ENCODE measurements at places on chromosomes 3 and 15.

DNA sequence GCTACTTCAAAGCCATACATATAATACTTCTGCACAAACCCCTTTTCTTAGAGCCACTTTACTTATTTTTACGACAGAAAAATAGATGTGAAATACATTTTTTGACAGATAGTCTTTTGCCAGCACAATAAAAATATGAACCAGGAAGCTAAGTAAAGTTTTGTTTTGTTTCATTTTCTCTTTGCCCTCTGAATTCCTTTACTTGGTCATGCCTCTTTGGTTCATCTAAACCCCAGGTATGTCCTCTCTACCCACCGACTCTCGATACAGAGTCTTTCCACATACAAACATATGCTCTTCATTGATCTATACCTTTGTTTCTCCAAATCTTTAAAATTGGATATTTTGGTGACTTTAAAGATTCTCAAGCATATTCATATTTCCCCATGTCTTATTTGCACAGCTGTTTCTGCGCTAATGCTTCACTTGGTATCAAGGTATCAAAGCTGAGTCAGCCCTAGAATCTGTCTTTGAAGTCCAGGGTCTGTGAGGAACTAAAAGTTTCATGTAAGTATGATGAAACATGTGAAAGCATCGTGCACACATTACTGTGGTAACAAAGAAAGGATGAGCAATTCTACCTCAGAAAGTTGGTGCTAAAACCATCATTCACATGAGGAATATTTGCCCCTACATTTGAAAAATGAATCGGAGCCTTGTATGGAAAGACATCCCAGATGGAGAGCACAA is 845.4 kb downstream of the NAALADL2 start:
- DNase-seq = no peak

- DNase-seq = no peak
These were observed 486 bp downstream of the CDIN1 start for GRCh38 chr15:36579792-36580431.

DNA sequence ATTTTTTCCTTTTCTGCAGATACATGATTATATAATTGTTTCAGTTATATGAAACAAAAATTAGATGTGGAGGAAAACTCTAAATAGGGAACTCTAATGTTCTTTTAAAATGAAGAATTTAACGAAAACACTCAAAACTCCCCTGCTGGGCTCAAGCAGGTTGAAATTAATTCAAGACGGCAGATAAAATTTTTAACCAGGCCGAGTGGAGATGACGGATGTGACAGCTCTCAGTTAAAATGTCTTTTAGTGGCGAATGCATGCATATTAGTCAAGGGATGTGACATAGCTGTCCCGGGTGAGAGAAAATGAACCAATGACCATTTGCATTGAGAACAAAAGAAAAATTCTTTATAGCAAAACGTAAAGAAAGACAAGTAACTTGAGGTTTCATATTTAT is 110.1 kb downstream of the ROBO2 start:
- DNase-seq = no peak

GRCh38 chr3:156120528-156121251 is at the start of gene KCNAB1:
Gene KCNAB1, plus strand, starts transcription at chr3:156120578.
- DNase-seq = no peak

DNA sequence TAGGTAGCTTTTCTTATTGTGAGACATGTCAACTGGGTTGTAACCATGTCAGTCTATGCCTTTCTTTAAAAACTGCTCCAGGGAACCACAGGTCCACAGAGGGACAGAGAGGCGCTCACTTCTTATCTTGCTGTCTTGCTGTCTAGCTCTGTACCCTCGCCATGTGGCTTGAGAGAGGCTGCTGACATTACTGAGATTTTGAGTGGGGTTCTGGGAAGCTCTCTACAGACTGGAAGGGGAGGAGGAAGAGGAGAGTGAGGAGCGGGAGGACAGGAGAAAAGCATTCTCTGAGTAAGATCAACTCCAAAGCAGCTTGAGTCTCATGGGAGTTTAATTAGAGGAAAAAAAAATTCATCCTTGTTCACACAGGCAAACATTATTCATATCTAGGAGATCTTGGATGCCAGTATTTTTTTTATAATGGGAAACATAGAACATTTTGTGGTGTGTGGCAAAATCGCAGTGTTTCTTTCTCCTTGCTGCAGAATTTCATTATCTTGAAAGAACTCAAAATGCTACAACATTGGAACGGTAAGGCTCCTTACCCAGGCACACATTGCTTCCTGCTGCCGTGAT is 1037.0 kb upstream of the NR2F2 start:
- no peak for DNase-seq

GRCh38 chr3:9793161-9793781 is 389 bp downstream of the ARPC4 start:
- no peak for DNase-seq

DNA sequence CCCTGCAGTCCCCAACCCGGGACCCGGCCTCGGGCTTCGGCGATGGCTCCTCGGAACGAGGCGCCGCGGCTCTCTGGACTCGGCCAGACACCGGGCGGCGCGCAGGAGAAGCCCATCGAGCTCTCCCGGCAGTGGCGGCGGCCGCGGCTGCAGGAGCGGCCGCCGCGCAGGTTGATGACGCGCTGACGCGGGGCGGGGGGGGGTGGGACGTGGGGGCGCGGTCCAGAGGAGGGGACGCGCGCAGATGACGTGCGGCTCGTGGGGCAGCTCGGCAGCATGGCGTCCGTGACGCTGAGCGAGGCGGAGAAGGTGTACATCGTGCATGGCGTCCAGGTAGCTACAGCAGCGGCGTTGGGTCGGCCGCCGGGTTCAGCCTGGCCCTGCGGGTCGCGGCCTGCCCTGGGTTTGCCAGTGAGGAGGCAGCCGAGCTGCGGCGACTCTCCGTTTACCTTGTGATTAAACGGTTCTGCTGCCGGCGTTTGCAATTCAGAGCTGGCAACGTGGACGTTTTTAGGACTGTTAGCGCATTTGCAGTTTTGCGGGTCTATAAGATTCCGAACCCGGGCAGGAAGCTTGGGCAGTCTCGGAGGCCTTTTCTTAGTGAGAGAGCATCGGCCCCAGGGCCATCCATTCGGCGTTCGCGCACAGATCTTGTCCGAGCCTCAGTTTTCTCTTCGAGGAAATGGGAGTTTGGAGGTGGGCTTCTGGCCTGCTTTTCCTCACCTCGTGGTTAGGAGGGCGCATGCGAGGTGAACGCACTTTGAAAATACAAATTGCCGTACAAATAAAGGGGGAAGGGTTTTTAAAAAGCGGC is at the start of the genes EXOSC7 and ZDHHC3:
Gene EXOSC7, plus strand, starts transcription at position 243 of the 814 bp plus-strand sequence. Its CDS starts 34 bp downstream, at position 277.
Gene ZDHHC3, minus strand, starts transcription at position 173 of the 814 bp plus-strand sequence. CDS start 16,738 bp downstream, outside the sequence.
- peak; percentile 82 for DNase-seq

DNA sequence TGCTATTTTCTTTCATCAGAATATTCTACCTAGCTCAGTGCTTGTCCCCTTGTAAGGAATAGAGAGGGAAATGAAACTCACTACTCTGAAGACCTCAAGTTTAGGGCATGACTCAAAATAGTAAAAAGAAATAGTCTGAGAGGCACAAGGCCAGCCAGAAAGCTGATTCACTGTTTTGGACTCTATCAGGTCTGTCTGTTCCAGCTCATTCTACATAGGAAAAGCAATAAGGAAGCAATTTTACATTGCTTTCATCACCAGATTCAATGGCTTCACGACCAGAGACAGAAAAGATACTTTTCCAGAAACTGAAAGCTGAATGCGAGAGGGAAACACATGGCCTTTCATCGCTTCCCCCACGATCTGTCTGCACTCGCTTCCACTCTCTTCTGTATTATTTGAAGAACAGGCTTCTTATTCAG is 276.0 kb downstream of the GBE1 start:
- DNase-seq = no peak

GRCh38 chr15:82656641-82657266 is 9.6 kb upstream of the CPEB1 start:
- DNase-seq = no peak

- DNase-seq = no peak
These were observed 29.9 kb downstream of the ACKR4 start for GRCh38 chr3:132626955-132627354.

DNA sequence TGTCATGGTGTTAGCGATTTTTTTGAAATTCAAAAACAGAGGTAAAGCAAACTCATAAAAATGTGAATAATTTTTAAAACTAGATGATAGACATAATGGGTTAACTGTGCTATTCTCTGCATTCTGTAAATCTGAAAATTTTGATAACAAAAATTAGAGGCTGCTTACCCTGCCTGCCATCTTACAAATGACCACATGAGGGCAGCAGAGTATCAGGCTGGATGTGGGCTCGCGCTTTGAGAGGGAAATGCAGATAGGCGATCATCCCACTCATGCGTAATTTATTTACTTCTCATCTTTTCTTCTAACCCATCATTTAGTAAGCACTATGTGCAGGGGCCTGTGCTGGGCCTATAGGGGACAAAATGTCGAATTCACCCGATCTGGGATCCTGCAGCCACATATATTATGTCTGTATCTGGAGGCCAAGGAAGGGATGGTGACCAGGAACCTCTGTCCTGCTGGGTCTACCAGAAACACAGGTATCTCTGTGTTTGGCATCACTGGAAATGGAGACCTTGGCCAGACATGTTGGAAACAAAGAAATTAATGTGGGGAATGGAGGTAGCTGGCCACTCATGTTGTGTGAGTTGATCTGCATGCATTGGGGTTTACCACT is 7.8 kb upstream of the RAD18 start:
- peak; percentile 60 for DNase-seq

DNA sequence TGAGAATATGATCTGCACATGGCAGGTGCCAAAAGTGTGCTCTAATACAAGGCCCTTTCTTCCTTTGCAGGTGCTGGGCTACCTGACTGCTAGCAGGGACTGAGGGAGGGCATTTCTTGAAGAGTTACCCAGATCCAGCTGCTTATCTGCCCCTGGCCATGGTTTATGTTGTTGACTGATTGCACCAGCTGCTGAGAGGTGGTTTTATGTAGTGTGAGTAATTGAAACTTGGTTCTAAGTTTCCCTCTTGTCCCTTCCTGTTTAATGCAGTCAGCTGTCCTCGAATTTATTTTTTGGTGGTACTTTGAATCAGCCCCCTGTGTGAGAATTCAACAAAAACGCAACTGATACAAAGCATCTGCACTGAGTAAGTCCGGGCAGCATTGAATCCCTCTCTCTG is 288.3 kb upstream of the C2CD4B start:
- no peak for DNase-seq

DNA sequence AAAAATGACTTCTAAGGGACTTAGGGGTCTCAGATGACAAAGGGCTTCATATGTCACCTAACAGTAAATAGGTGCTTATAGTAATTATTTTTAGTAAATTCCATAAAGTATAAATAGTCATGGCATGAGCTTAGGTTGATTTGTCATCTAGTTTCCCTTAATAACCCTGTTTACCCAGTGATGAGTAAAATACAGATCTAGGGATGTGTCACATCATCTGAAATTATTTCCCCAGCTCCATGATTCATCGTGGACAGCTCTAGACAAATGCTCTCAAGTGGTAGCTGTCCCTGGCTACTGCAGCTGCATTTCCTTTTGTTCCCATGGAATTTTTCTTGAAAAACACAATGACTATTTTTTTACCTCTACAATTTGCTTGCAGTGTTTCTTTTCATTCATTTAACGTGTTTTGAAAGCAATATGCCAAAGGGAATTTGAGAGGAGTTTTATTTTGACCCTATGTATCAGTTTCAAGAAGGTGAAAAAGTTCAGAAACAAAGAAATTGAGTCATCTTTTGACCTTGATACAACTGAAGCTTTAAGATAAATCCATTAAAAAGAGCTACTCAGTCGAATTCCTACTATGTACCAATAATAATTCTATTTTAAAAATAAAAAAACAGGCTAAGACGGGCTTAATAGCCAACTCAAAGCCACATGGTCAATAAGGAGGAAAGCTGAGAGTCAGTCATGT is 241.6 kb downstream of the KCNMB2 start:
- DNase-seq = no peak

GRCh38 chr3:59695860-59696259 is 646.0 kb upstream of the CFAP20DC start:
- no peak for DNase-seq

GRCh38 chr3:197420115-197420514 is 121.7 kb upstream of the DLG1 start:
- DNase-seq = no peak

DNA sequence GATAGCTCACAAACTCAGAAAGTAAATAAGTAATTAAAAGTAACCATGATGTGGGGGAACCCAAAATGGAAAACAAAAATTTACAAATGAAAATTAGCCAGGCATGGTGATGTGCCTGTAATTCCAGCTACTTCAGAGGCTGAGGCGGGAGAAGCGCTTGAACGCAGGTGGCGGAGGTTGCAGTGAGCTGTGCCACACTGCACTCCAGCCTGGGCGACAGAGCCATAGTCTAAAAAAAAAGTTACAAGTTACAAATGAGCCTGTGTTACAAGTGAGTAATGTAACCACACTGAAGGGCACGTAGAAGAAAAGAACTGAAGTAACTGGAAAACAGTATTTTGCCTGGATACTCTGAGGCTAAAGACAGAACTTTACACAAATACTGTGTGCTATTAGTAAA is 11.3 kb downstream of the EXOSC7 start:
- DNase-seq = no peak

DNA sequence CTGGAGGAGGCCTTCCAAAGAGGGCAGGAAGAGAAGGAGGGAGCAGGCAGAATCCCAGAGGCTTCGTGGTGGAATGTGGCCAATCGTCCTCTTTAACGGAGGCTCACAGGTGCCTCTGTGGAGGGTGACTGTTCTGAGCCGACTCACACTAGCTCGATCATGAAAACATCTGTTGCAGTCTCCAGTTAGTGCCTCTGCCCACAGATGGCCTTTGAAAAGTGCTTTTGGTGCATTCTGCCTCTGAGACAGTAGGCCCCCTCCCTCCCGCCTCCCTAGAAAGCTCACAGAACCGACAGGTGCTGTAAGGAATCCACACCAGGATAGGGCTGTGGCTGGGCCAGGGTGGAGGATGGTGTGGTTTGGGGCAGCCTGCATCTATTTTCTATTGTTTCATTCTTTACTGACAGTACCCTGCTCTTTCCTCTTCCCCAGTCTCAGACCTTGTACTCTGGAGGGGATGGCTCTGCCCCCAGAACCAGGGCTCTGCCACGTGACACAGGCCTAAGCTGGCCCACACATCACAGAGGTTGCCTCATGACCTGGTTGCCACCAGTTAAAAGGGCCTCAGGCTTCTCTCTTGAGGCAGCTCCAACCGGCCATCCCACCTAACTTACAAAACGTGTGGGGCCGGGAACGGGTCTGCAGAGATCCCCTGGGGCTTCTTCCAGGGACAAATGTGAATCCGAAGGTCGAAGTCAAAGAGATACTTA is 27.2 kb upstream of the PIGZ start:
- DNase-seq = no peak

- DNase-seq = no peak
These were observed 54.0 kb downstream of the TIPARP start for GRCh38 chr3:156728267-156728985.

DNA sequence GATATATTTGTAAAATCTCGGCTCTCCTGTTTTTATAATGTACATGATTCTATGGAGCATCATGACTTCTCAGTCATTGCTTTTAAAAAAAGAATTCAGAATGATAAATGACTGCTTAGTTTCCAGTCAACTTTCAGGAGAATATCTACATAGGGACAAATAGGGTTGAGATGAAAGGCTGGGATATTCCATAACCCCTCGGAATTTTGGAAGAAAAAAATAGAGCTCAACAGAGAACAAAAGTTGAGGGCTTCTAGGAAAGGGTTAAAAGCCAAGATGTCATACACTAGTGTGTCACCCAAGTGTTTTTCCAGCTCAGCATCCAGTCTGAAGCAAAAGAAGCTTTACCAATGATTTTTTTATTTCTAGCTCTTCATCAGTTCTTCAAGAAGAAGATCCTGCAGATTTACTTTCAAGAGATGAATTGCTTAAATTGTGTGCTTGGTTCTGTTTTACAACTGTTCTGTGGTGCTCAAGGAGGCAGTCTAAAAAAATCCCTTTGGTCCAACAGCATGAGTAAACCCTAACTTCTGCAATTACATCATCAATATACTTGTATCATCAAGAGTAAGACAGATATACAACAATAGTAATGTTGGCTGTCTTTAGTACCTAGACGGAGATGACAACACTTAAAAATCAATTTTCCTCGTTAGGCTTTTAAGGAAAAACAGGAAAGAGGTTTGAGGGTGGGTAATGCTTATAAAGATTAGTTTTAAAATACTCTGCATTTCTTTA is 979 bp downstream of the UNC13C start:
- DNase-seq = no peak
